ENCODE measurements at places on chromosomes 7 and 10. TPM values are rescaled to one million over a fixed set of nuclear protein-coding genes. Genes with fewer than 3 reads are reported as not detected.
A peak's percentile ranks its signal among the peaks of the same experiment; 100 is the strongest.

GRCh38 chr10:46543466-46544377, 12.7 kb downstream of the GPRIN2 start:
- no peaks in the 10 kb centered on the region for H3K4me1 ChIP-seq
- no peaks in the 10 kb centered on the region for H3K36me3 ChIP-seq
- no peak overlapping the region for H3K4me3 ChIP-seq
- H3K27me3 ChIP-seq, result peaks cover 7% of the 10 kb centered on the region
- no peak for DNase-seq

GRCh38 chr10:24952707-24953645, 570 bp upstream of the PRTFDC1 start:
- no peaks in the 10 kb centered on the region for H3K27me3 ChIP-seq
- H3K27ac ChIP-seq, result peak overlapping the region; percentile 34
- H3K36me3 ChIP-seq, result no peaks in the 10 kb centered on the region
- no peak overlapping the region for H3K4me3 ChIP-seq

GRCh38 chr10:126955934-126956711, 50.9 kb downstream of the DOCK1 start:
- no peak overlapping the region for H3K27ac ChIP-seq
- no peak overlapping the region for H3K4me3 ChIP-seq
- no peak for DNase-seq
- H3K4me1 ChIP-seq, result no peaks in the 10 kb centered on the region

GRCh38 chr10:7707102-7707501, 4.0 kb downstream of the ITIH2 start:
- H3K27me3 ChIP-seq, result peaks cover 5% of the 10 kb centered on the region
- H3K4me3 ChIP-seq, result no peak overlapping the region
- no peaks in the 10 kb centered on the region for H3K4me1 ChIP-seq
- H3K27ac ChIP-seq, result no peak overlapping the region
- H3K36me3 ChIP-seq, result no peaks in the 10 kb centered on the region

DNA sequence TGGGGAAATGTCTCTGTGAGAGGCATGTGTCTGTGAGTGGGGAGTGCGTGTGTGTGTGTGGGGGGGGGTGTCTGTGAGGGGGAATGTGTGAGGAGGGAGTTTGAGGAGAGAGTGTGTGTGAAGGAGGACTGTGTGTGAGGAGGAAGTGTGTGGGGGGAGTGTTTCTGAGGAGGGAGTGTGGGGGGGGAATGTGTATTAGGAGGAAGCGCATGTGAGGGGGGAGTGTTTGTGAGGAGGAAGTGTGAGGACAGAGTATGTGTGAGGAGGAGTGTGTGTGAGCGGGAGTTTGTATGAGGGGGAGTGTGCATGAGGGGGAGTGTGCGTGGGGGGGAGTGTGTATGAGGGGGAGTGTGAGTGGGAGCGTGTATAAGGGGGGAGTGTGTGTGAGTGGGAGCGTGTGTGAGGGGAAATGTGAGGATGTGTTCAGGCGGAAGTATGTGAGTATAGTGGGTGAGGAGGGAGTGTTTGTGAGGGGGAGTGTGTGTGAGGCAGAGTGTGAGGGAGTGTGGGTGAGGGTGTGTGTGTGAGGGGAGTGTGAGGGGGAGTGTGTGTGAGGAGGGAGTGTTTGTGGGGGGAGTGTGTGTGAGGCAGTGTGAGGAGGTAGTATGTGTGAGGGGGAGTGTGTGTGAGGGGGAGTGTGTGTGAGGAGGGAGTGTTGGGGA, 21.8 kb upstream of the PTPRN2 start:
- H3K36me3 ChIP-seq, result no peaks in the 10 kb centered on the region
- H3K27me3 ChIP-seq, result no peaks in the 10 kb centered on the region
- no peak for DNase-seq

- no peaks in the 10 kb centered on the region for H3K36me3 ChIP-seq
- no peaks in the 10 kb centered on the region for H3K27me3 ChIP-seq
- H3K4me1 ChIP-seq, result no peaks in the 10 kb centered on the region
- H3K4me3 ChIP-seq, result no peak overlapping the region
- H3K27ac ChIP-seq, result no peak overlapping the region
Observed at GRCh38 chr10:63972949-63973827, 452.0 kb downstream of the REEP3 start.

- H3K27ac ChIP-seq, result no peak overlapping the region
- H3K36me3 ChIP-seq, result no peaks in the 10 kb centered on the region
- no peaks in the 10 kb centered on the region for H3K27me3 ChIP-seq
- DNase-seq, result no peak
- H3K4me3 ChIP-seq, result no peak overlapping the region
- H3K4me1 ChIP-seq, result peaks cover 35% of the 10 kb centered on the region
Observed at GRCh38 chr10:71778071-71778825, 4.9 kb upstream of the VSIR start.

DNA sequence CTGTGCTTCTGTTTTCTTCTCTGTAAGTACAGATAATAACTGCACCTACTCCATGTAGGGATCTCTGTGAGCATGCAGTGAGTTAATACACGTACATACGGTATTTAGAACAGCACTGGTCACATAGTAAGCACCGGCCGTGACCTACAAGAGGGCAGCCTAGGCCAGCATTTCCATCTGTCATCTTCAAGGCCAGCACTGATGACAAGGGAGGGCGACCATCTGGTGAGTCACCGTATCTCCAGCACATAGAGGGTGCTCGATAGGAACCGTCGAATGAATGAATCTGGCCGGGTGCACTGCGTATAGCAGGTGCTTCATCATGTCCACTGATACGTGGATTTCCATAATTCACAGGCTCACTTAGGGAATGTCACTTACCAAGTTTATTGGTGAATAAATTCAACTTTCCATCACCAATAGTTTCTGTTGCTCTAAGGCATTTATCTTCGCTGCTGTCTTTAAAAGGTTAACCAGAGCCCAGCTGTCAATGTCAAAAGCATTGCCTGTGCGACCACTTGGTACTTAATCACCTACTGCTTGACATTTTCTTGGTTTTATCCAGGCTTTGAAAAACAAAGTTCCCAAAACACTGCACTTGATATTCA, 8.3 kb downstream of the NOD1 start:
- H3K4me1 ChIP-seq, result peaks cover 44% of the 10 kb centered on the region
- no peaks in the 10 kb centered on the region for H3K27me3 ChIP-seq
- H3K36me3 ChIP-seq, result no peaks in the 10 kb centered on the region
- H3K27ac ChIP-seq, result no peak overlapping the region
- no peak overlapping the region for H3K4me3 ChIP-seq

- no peaks in the 10 kb centered on the region for H3K4me1 ChIP-seq
- H3K36me3 ChIP-seq, result no peaks in the 10 kb centered on the region
- H3K27ac ChIP-seq, result no peak overlapping the region
- DNase-seq, result no peak
Observed at GRCh38 chr7:157990881-157991250, 596.8 kb downstream of the PTPRN2 start.

GRCh38 chr10:90461437-90462155, 396.2 kb downstream of the HTR7 start:
- H3K4me1 ChIP-seq, result no peaks in the 10 kb centered on the region
- DNase-seq, result no peak
- no peaks in the 10 kb centered on the region for H3K36me3 ChIP-seq
- no peak overlapping the region for H3K27ac ChIP-seq
- no peak overlapping the region for H3K4me3 ChIP-seq

- no peaks in the 10 kb centered on the region for H3K36me3 ChIP-seq
- H3K4me1 ChIP-seq, result peaks cover 27% of the 10 kb centered on the region
- no peak overlapping the region for H3K4me3 ChIP-seq
- DNase-seq, result peak; percentile 82
Observed at GRCh38 chr7:100130608-100131453, 4.1 kb downstream of the MBLAC1 start.

Gene PIK3AP1
- total RNA-seq, result 2.6 TPM

Gene IFIT3
- 3.3 TPM for total RNA-seq

Gene OR2A1
- total RNA-seq, result not detected

Gene ADIRF
- not detected for total RNA-seq

Gene SLC25A28
- 85.7 TPM for total RNA-seq

Gene ABCB8
- 71.2 TPM for total RNA-seq

Gene CYP2C9
- not detected for total RNA-seq

All from CD4-positive, alpha-beta memory T cell (primary cell).